ENCODE measurements at places on chromosomes 7 and 10.

DNA sequence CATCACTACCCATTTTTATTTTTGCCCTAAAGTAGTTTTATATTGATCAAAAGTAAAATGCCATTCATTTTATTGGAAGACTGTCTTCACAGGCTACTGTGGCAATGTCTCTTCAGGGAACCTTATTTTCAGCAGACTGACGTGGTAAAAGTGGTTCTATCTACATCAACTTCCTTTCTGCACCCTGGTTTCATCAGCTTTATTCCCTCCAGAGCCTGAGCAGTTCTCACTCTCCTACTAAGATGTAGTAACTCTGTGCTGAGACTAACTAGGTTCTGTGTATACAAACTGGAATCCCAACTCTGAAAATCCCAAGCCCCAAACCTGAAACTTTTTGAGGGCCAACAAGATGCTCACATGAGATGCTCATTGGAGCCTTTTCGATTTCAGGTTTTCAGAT lies 155.3 kb downstream of the SFMBT2 start:
- no peak for DNase-seq

DNA sequence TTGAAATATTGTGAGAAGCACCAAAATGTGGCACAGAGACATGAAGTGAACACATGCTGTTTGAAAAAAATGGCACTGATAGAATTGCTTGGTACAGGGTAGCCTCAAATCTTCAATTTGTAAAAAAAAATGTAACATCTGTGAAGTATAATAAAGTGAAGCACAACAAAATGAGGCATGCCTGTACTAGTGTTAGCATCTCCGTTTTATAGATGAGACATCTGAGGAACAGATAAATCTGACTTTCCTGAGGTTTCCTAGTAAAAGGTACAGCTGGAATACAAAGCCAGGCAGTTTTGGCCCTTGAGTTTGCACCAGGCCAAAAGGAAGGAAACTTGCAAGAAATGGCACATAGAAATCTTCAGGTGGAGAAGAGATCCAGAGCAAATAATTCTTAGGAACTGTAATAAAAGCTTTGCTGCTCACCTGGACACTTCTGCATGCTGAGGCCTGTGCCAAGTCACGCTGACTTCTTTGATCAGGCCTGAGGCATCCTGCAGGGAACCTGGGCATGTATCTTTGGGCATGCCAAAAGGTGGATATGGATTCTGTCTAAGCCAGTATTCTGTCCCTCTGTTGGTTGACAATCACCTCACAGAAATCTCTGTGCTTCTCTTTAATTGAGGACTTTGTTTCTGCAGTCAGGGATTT lies 251.5 kb upstream of the PLPP4 start:
- DNase-seq = no peak

DNA sequence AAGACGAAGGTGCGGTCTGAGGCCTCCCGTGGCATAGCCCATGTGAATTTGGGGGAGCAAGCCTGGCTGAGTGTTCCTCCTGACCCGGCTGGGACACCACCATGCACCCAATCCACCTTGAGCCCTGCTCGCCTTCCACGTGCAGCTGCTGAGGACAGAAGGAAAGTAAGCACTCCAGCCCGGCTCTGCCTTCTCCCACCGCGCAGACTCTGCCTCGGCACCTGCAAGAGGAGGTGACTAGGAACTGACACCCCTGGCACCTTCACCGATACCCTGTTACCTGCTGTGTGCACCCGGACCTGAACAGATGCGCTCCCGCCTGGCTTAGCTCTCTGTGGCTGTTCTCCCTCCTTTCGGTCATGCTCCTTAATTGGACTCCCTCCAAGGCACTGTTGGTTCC lies 57.0 kb upstream of the OPN4 start:
- DNase-seq = no peak

DNA sequence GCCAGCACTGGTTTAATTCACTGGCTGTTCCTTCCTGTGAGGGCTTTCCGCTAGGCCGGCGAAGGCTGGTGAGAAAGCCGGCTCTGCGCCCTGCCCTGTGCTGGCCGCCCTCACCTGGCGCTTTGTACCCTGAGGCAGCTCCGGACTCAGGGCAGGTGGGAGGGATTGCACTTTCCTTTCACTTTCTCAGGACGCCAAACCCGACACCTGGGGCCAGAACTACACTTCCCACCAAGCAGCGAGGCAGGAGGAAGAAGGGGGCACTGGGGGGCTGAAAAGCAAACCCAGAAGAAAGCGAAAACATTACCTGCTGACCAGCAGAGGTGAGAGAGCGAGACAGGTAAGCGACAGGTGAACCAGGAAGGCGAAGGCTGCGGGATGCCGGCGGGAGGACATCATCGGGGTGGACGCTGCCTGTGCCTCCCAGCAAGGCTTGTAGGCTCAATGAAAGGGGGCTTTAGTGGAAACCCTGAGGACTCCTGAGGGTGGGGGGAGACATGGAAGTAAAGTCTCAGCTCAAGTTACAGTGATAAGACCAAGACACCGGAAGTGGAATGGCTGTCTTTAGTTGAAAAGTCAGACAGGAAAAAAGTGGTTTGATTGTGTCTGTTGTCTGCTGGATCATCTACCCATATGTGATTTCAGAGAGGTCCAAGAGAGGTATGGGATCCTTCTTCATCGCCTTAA lies at the start of gene RAB19:
Gene RAB19 (plus strand): TSS at position 181 of the 687 bp plus-strand sequence. CDS start 3,589 bp downstream, outside the sequence.
- peak; percentile 33 for DNase-seq

- no peak for DNase-seq
Measured at GRCh38 chr7:36051501-36051900, 101.6 kb upstream of the EEPD1 start.

- no peak for DNase-seq
Measured at GRCh38 chr7:107441581-107442422, 28.1 kb upstream of the GPR22 start.

GRCh38 chr10:118981946-118982345 lies 47.6 kb upstream of the NANOS1 start:
- no peak for DNase-seq

- DNase-seq = no peak
Measured at GRCh38 chr7:121083138-121083789, 94.8 kb downstream of the CPED1 start.

DNA sequence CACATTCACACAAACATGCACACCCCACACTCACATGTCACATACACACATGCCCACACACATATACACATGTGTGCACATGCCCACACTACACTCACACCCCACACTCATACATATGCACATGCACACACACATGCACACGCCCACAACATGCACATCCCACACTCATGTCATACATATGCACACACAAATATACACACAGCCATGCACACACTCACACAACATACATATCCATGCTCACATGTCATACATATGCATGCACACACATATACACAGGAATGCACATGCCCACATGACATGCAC lies 219.8 kb downstream of the DNAJB6 start:
- no peak for DNase-seq

DNA sequence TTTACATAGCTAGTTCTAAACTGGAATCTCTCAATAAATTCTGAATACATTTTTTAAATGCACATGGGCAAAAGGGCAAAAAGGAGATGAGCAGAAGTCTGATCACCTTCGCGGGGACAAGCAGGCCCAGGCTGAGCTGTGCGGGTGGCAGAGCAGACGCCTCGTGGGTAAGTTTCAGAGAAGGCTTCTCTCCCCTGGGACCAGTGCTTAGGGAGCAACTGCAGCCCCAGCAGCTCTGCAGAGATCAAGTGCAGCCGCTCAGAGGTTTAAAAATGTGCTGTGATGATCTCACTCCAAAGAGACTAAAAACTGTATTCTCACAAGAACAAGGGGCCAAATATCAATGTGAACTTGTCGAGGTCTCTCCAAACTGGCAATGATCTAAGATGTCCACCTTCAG lies 264.3 kb upstream of the RNF32 start:
- no peak for DNase-seq

- DNase-seq = no peak
Measured at GRCh38 chr10:33132626-33133025, 174.6 kb upstream of the ITGB1 start.

DNA sequence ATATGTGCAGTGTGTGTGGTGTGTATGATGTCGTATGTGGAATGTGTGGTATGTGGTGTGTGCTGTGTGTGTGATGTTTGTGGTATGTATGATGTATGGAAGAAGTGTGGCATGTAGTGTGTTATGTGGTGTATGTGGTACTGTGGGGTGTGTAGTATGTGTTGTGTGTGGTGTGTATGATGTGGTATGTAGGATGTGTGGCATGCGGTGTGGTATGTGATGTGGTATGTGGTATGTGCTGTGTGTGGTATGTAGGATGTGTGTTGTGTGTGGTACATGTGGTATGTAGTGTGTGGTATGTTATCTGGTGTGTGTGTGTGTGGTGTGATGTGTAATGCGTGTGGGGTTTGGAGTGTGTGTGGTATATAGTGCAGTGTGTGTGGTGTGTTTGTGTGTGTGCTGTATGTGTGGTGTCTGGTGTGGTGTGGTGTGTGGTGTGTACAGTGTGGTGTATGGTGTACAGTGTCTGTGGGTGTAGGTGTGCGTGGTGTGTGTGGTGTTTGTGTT lies 129.6 kb downstream of the ATP6V0E2 start:
- DNase-seq = no peak

- no peak for DNase-seq
Measured at GRCh38 chr10:13882119-13882711, 295.4 kb downstream of the PRPF18 start.

GRCh38 chr10:30186371-30186875 lies 127.0 kb upstream of the JCAD start:
- no peak for DNase-seq

DNA sequence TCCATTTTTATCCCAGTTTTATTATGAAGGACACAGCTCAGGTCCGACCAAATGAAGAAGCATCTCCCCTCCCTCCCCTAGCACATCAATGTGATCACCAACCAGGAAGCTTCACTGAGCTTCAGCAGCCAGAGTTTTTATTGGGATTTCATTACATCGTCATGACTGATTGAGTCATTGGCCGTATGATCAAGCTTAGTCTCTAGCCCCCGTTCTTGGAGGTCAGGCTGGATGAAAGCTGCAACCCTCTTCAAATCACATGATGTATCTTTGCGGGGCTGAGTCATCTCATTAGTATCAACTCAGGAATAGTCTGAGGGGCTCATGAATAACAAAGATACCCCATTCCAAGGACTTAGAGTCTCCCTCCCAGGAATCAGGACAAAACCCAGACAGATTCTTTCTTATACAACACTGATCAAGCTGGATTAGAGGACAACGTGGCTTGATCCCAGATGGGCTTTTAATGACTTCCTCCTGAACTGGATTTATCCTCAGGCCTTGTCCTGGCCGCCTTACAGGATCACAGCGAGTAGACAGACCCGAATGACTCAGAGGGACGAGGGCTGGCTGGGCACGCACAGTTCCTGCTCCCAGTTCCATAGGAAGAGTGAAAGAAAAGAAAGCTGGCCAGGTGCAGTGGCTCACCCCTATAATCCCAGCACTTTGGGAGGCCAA lies 14.5 kb downstream of the LIMK1 start:
- no peak for DNase-seq

- DNase-seq = no peak
Measured at GRCh38 chr10:101686133-101686925, 8.6 kb downstream of the FBXW4 start.

GRCh38 chr7:47763063-47763974 lies 181.4 kb upstream of the TNS3 start:
- no peak for DNase-seq

DNA sequence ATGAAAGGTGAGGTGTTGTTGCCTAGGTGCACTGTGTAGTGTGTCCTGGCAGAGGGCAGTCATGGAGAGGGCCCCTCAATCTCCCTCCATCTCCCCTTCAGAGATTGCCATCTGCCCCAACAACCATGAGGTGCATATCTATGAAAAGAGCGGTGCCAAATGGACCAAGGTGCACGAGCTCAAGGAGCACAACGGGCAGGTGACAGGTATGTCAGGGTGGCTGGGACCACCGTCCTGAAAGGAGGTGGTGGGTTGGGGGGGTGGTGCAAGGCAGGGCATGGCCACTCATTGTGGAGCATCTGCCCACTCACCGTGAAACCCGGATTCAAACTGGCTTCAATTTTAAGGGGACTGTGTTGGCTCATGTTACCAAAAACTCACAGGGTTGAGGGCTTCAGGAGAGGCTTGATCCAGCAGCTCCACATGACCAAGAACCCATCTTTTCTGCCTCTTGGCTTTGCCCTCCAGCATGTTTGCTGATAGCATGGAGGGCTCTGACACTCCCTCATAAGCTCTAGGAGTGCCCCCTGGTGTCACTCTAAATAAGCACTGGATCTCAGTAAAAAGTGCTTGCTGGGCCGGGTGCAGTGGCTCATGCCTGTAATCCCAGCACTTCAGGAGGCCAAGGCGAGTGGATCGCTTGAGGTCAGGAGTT lies 12.2 kb downstream of the ARPC1B start:
- no peak for DNase-seq

DNA sequence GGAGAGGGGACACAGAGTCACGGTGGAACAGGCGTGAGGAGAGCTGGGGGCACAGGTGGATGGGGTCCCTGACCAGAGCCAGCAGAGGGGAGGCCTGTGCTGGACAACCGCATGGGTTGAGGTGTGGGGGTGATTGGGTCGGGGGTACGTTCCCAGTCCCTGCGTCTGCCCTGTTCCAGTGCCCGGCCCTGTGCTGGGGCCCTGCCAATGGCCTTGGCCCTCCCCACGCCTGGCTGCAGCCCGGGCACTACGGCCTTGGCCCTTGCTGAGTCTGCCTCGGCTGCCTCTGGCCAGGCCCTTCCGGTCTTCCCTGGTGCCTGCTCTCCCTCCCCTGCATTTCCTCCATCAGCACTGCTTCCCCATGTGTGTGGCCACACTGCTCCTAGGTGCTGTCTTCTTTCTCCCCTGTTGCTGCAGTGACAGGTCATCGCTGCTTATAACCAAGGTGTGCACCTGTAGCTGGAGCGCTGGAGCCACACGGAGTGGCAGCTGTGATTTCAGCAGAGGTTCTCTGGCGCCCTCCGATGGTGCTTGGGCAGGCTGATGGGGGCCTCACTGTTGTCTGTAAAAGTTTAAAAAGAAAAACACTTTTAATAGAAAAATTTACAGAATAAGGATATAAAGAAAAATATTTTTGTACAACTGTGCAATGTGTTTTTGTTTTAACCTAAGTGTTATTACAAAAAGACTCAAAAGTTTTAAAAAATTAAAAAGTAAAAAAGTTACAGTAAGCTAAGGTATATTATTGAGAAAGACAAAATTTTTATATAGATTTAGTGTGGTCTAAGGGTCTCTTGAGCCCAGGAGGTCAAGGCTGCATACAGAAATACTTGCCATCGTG lies 45.2 kb upstream of the BHLHA15 start:
- peak; percentile 59 for DNase-seq

GRCh38 chr10:49118430-49119074 lies 3.2 kb upstream of the VSTM4 start:
- no peak for DNase-seq

DNA sequence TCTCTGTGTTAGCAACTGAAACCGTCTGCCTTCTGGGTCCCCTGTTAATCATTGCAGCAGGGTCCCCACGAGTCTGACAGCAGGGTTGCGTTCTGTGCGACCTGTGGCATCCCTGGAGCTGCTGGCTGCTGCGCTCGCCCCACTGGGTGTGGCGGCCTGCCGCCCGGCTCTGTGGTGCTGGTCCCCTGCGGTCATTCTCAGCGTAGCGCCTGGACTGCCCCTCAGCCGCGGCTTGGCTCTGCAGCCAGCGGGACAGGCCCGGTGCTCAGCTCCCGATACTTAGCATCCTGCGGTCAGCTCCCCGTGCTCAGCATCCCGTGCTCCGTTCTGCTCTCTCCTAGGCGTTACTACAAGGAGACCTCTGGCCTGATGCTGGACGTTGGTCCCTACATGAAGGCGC lies 35.0 kb downstream of the LHPP start:
- DNase-seq = no peak
